ENCODE measurements at places on chromosomes 2 and 18.

GRCh38 chr18:904218-905090 is at the start of gene ADCYAP1:
Gene ADCYAP1 (plus strand): TSS chr18:904871. CDS start chr18:905387, 516 bp downstream.
- no peak for DNase-seq

DNA sequence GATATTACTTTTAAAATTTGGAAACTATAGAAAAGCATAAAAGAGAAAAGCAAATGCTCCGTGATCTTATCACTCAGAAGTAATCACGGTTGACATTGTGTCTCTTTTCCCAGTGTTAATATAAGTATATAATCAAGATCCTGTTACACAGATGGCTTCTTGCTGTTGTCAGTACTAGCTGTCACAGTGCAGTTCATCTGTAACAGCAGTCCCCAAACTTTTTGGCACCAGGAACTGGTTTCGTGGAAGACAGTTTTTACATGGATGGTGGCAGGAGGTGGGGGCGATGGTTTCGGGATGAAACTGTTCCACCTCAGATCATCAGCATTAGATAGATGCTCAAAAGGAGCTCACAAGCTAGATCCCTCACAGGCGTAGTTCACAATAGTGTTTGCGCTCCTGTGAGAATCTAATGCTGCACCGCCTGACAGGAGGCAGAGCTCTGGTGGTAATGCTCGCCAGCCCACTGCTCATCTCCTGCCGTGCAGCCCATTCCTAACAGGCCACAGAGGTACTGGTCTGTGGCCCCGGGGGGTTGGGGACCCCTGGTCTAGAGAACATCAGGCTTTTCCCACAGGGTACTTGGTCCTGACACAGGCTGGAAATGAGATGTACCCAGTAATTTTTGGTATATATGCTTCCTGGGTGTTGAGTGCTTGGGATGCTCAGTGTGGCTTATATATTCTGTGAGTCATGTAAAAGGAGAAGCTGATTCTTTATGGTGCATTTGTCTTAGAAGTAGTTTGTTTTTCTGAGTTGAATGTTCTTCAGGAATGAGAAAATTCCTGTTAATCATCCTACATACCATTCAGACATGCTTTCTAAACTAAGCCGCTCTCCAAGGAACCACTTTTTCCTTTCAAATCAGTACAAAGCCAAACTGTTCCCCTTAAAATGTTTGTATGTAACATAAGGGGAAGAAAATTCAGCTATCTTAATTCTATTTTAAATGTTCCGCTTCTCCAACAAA is 121.8 kb downstream of the NCK2 start:
- DNase-seq, result no peak

DNA sequence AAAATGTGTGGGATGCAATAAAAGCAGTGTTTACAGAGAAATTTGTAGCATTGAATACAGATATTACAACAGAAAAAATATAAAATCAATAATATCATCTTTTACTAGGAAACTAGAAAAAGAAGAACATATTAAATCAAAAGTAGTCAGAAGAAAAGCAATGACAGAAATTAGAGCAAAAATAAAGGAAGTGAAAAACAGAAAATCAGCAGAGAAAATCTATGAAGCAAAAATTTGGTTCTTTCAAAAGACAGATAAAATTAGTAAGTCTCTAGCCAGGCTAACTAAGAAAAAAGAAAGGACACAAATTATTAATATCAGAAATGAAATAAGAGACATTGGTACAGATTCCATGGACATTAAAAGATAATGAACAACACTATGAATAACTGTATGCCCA is 212.0 kb upstream of the MGAT5 start:
- no peak for DNase-seq

DNA sequence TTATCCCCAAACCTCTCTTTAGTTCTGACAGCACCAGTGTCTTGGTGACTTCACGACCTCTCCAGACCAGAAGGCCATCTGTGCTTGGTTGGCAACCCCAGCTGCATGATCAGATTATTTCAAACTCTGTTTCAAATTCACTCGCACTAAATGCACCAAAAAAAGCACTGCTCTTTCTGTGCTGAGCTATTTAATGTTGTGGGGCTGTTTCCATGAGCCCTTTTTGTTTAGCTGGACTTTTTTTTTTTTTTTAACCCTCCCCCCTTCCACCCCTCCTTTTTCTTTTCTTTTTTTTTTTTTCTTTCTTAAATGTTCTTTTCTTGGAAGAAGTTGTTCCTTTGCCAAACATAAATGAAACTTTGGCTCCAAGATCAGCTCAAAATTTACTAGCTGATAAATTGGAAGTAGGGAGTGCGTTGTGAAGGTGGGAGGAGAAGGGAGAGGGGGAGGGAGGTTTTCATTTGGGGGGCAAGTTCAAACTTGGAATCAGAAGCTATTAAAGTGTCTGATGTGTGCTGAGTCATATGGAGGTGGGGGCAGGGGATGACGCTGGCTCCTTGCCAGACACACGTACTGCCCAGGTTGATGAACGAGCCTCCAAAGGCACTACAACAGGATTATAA is 543.0 kb upstream of the TNP1 start:
- DNase-seq, result no peak

- peak; percentile 65 for DNase-seq
Observed at GRCh38 chr2:231228223-231228622, 29.8 kb downstream of the ARMC9 start.

GRCh38 chr2:10884574-10884975 is 27.2 kb upstream of the KCNF1 start:
- no peak for DNase-seq

DNA sequence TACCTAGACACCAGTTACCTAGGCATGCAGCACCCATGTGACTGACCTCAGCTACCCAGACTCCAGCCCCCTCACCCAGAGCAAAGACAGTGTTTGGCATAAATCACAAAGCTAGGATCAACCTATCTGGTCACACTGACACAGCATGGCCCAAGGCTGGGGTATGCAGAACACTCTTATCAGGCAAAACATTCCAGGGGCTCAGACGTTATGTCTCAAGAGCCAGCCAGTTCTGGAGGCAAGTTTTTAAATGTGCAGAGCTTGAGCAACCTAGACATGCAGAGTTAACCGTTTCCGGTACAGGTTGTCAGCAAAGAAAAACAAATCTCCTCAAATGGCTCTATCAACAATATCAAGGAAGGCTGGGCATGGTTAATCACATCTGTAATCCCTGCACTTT is 92.8 kb downstream of the AP1S3 start:
- no peak for DNase-seq

GRCh38 chr2:1800716-1801388 is 56.5 kb upstream of the PXDN start:
- no peak for DNase-seq

DNA sequence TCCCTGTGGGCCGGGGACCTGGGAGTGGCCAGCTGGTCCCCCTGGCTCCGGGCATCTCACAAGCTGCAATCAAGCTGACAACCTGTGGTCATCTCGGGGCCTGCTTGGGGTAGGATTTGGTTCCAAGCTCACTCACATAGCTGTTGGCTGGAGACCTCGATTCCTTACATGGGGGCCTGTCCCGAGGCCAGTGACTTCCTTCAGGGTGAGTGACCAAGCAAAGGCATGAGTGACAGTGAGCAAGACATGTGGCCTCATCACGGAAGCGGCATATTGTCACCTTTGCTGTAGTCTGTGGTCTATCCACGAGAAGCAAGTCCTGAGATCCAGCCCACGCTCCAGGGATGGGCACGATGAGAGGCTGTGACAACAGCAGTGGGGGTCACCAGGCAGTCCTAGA is 131.4 kb upstream of the ID2 start:
- DNase-seq, result no peak

GRCh38 chr2:199940373-199940772 is 14.9 kb downstream of the TYW5 start:
- no peak for DNase-seq

DNA sequence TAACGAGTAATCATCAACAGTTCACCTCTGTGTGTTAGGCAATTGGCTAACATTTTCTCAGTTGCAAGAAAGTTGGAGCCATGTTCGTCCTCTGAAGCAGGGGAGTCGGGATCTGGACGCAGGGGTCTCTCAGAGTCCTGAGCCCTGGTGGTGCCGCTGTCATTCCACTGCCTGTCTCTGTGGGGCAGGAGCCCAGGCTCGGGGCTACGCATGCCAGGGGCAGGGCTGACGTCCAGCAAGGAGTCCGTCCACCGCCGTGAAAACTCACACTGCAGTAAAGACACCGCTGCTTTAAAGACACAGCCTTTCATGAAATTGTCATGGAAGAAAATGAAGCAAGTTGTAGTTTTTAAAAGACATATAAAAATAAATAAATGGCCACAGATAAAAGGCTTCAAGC is 571.1 kb upstream of the SOX11 start:
- DNase-seq, result no peak

GRCh38 chr2:167863377-167863776 is 384.0 kb downstream of the STK39 start:
- DNase-seq, result no peak

GRCh38 chr18:45801416-45802004 is 24.0 kb upstream of the SIGLEC15 start:
- DNase-seq, result no peak

GRCh38 chr2:102357937-102358336 is 2.3 kb downstream of the IL18R1 start:
- DNase-seq, result no peak
